ENCODE measurements at places on chromosomes 1 and 21.

DNA sequence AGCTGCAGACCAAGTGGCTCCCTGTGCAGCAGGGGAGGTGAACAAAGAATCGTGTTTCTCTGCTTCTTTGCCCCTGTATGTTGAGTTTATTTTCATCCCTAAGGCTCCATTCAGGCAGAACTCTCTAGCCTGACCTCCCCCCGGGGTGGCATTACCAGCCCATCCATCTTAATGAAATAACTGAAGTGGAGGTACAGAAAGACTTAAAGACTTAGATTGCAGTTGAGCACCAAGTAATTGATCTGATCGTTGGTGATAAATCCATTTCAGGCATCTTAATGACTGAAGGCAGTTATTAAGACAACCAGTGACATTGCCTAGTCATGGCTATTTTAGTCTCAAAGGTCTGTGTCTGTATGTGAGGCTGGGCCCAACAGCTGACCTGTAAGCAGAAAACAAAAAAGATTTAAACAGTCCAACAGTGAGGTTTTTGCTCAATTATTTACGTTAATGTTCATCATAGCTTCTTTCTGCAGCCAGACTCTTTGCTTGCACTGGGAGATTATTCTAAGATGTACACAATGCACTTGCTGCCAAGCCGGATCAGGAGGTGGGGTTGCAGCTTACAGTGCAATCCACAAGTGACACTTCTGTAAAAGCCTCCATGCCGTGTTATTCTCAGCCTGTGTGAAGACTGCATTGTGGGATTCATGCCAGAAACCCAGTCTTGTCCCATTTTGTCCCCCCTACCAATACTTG, 363.0 kb upstream of the DUSP10 start:
- H3K27me3 ChIP-seq: no peaks in the 10 kb centered on the region
- DNase-seq: no peak
- H3K36me3 ChIP-seq: no peaks in the 10 kb centered on the region
- no peak overlapping the region for H3K4me3 ChIP-seq
- H3K27ac ChIP-seq: no peak overlapping the region

- H3K4me1 ChIP-seq: no peaks in the 10 kb centered on the region
- DNase-seq: no peak
- no peak overlapping the region for H3K4me3 ChIP-seq
- H3K27me3 ChIP-seq: no peaks in the 10 kb centered on the region
- H3K27ac ChIP-seq: no peak overlapping the region
Measured at GRCh38 chr1:185207980-185208602, 51.1 kb downstream of the SWT1 start.

DNA sequence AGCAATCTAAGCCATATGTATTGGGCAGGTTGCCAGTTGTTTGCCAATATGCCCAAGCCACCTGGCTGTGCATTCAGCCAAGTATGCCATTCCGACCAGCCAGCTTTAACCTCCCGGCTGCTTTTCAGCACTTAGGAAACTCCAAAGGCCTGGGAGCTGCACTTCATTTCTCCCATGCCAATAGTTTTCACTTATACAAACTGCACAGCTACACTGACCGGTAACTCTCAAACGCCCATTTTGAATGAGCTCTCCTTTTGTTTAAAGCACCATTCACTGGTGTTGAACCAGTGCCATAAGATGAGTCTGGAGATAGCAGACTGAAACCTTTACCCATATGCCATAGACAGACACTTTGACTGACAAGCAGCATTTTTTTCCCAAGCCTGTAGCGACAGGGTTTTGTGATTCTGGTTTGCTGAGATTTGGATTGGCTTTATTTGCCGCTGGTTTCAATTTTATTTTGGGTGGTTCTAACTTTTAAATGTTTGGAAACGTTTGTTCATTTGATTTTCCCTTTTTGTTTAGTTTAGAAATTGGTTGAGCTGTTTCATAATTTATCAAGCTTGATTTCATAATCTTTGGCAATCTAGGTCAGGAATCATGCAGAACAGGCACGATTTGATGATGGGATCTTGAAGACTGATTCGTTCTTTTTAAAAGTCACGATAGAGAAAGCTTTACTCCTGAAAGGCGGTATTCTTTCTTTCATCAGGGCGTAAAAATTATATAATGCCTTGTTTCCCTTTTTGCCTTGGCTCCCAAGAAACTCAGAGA, 144.6 kb downstream of the NFIA start:
- H3K4me3 ChIP-seq: no peak overlapping the region
- H3K27me3 ChIP-seq: no peaks in the 10 kb centered on the region
- no peaks in the 10 kb centered on the region for H3K36me3 ChIP-seq

DNA sequence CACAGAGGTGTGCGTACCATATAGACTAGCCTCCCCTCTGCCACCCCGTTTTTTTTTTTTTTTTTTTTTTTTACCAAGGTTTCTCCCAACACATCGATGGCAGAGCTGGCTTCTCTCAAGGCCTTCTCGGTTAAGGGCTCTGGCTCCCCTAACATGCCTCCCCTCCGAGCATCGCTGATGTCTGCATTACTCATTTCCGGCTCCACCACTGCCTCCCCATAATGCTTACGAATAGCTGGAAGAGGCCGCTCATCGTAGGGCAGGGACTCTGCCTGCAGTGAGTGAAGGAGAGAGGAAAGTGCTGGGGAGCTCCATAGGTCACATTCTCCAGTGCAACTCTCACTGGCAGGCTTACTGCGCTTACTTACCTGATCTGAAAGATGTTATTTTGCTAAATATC, 20.6 kb downstream of the CEP104 start:
- no peaks in the 10 kb centered on the region for H3K4me1 ChIP-seq
- H3K27ac ChIP-seq: no peak overlapping the region
- H3K36me3 ChIP-seq: peaks cover 11% of the 10 kb centered on the region
- H3K4me3 ChIP-seq: no peak overlapping the region

DNA sequence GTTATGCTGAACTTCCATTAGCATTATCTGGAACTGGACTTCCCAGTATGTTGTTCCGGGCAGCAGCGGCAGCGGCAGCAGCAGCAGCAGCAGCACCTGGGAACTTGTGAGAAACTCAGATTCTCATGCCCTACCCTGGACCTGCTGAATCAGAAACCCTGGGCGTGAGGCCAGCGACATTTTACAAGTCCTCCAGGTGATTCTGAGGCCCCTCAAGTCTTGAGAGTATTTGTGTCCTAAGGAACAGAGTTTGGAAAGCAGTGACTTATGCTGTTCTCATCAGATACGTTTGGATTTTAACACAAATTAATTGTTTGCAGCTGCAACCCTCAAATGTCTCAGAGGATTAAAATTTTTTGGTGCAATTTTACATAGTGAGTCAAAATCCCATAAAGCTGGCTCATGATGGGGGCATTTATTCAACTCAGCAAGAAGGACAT, 157.2 kb upstream of the KAZN start:
- no peak overlapping the region for H3K27ac ChIP-seq
- no peaks in the 10 kb centered on the region for H3K4me1 ChIP-seq
- no peaks in the 10 kb centered on the region for H3K36me3 ChIP-seq
- H3K27me3 ChIP-seq: peaks cover 15% of the 10 kb centered on the region
- DNase-seq: no peak

- no peak overlapping the region for H3K4me3 ChIP-seq
- no peak overlapping the region for H3K27ac ChIP-seq
- no peaks in the 10 kb centered on the region for H3K27me3 ChIP-seq
- DNase-seq: no peak
- no peaks in the 10 kb centered on the region for H3K4me1 ChIP-seq
Measured at GRCh38 chr1:198678901-198679329, 40.1 kb downstream of the PTPRC start.

DNA sequence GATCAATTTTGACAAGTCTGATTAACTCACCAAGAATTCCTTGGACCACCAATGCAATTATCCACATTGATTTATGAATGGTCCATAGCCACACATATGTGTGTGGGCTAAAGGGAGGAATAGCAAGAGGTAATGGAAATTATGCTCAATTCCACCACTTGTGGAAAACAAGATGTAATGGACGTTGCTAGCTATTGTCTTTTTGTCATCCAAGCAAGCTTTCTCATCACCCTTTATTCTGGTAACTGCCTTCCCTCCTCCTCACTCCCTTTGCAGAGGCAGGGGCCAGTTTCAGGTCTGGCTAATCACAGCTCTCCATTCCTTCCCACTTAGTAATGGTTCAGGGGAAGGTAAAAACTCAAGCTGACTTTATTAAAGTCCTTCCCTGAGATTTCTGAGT, 24.7 kb upstream of the RAB3GAP2 start:
- peaks cover 8% of the 10 kb centered on the region for H3K27me3 ChIP-seq
- H3K4me1 ChIP-seq: no peaks in the 10 kb centered on the region
- no peak overlapping the region for H3K27ac ChIP-seq
- no peak overlapping the region for H3K4me3 ChIP-seq

DNA sequence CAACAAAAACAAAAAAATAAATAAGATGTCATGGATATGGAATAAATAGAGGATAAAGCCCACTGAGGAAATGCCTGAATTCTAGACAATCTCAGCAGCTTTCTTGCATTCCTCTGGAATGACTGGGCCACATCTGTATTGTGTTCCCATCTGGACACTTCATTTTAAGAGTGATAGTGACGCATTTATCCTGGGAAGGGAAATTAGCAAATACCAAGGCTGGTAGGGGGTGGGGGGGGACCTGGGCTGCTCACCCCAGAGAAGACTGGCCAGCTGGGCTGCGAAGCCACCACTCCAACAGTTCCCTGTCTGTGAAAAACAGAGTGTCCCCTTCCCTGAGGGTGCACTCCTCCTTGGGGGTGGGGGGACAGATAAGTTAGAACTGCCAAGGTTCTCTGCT, 106.3 kb downstream of the HIVEP3 start:
- no peaks in the 10 kb centered on the region for H3K27me3 ChIP-seq
- H3K4me3 ChIP-seq: no peak overlapping the region
- no peak overlapping the region for H3K27ac ChIP-seq
- DNase-seq: no peak
- no peaks in the 10 kb centered on the region for H3K36me3 ChIP-seq

- no peaks in the 10 kb centered on the region for H3K27me3 ChIP-seq
- no peaks in the 10 kb centered on the region for H3K36me3 ChIP-seq
- H3K27ac ChIP-seq: peak overlapping the region; percentile 99
- peaks cover 100% of the 10 kb centered on the region for H3K4me1 ChIP-seq
- DNase-seq: peak; percentile 97
Measured at GRCh38 chr1:234619794-234620247, 9.8 kb upstream of the IRF2BP2 start.

DNA sequence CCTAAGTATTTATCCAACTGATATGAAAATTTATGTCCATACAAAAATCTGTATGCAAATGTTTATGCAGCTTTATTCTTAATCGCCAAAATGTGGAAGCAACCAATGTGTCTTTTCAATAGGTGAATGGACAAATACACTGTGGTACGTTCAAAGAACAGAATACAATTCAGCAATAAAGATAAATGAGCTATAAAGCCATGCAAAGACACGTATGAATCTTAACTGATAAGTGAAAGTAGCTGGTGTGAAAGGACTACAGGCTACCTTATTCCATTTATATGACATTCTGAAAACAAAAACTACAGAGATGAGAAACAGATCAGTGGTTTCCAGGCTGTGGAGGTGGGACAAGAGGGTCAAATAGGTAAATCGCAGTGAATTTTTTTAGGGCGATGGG, 419.6 kb upstream of the B3GALT2 start:
- no peak overlapping the region for H3K27ac ChIP-seq
- H3K27me3 ChIP-seq: no peaks in the 10 kb centered on the region
- no peak for DNase-seq

GRCh38 chr1:200332716-200333115, 77.1 kb downstream of the ZNF281 start:
- peaks cover 58% of the 10 kb centered on the region for H3K4me1 ChIP-seq
- H3K27ac ChIP-seq: no peak overlapping the region
- H3K27me3 ChIP-seq: no peaks in the 10 kb centered on the region
- H3K36me3 ChIP-seq: no peaks in the 10 kb centered on the region
- H3K4me3 ChIP-seq: no peak overlapping the region

GRCh38 chr21:40194185-40194980, 327.1 kb downstream of the PCP4 start:
- no peak overlapping the region for H3K4me3 ChIP-seq
- H3K36me3 ChIP-seq: no peaks in the 10 kb centered on the region
- no peaks in the 10 kb centered on the region for H3K27me3 ChIP-seq
- DNase-seq: no peak
- no peak overlapping the region for H3K27ac ChIP-seq

DNA sequence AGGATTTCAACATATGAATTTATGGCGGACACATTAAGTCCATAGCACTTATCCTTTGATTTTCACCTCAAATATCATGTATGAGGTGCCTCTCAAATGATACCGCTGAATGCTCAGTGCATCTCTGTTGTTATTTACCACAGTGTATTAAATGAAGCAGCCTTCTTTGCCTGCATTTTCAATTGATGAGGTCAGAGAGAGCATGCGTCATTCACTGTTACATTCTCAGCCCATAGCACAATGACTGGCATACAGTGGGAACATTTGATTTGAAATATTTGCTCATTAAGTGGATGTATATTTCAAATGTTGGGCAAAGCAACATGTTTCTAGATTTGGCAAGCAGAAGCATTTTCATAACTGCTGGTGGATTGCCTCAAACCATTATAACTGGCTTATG, 45.7 kb downstream of the LRRC7 start:
- no peak for DNase-seq
- H3K36me3 ChIP-seq: no peaks in the 10 kb centered on the region
- H3K27ac ChIP-seq: no peak overlapping the region
- H3K27me3 ChIP-seq: no peaks in the 10 kb centered on the region

Data from HepG2 (cell line).